Amygdala (tissue), 56 donors: ENCODE measurements at places on chromosomes 7 and 10.

DNA sequence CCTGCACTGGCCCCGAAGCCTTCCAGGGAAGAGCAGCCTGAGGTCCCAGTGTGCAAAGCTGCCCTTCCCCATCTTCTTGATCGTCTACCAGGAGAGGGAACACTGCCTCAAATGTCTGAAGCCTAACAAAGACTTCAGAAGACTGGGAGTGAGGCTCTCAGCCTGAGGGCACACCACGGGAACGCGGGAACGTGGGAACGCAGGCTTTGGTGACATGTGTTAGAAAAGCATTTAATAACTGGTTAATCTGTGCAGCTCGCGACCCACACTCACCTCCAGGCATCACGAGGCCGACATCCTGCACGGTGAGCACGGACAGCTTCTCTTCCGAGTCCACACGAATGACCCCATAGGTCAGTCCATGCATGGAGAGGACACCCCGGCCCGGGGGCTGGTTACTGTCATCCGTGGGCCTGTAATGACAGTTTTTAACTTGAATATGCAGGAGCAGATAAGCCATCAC is 234.0 kb downstream of the ZMYND11 start:
- DNase-seq, result no peak

- DNase-seq, result no peak
These were observed 33.0 kb downstream of the WIPF3 start for GRCh38 chr7:29839302-29839701.

GRCh38 chr7:105478606-105479005 is 43.5 kb downstream of the PUS7 start:
- no peak for DNase-seq

DNA sequence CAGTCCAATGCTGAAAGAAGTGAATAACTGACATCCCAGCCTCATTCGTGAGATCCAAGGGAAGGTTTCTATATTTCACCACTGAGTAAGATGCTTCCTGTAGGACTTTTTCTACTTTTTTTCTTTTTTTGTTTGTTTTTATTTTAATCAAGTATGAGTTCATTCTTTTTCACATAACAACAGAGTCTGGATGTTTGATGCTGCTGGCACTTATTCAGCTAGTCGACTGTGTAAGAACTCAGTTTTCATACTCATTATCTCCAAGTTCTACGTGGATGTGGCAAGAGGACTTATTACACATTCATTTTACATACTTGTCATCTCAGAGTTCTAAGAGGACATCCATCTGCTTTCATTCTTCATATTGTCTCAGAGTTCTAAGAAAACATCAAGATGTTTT is 86.9 kb downstream of the CPXM2 start:
- no peak for DNase-seq

GRCh38 chr7:64618785-64619456 is 47.0 kb upstream of the ZNF107 start:
- DNase-seq, result no peak

GRCh38 chr7:84617265-84618030 is 422.9 kb upstream of the SEMA3A start:
- no peak for DNase-seq
